Heart left ventricle (tissue), 16 donors: ENCODE measurements at places on chromosomes 16 and 17.

GRCh38 chr16:28058839-28059589 lies 4.5 kb downstream of the GSG1L start:
- DNase-seq: no peak

- DNase-seq: no peak
Observed at GRCh38 chr16:28100810-28101532, 37.5 kb upstream of the GSG1L start.

GRCh38 chr17:4859816-4860625 lies 26.9 kb downstream of the MINK1 start:
- no peak for DNase-seq

- no peak for DNase-seq
Observed at GRCh38 chr17:80631142-80632045, 86.8 kb downstream of the RPTOR start.

GRCh38 chr17:32731556-32732295 lies 145.2 kb downstream of the MYO1D start:
- no peak for DNase-seq

DNA sequence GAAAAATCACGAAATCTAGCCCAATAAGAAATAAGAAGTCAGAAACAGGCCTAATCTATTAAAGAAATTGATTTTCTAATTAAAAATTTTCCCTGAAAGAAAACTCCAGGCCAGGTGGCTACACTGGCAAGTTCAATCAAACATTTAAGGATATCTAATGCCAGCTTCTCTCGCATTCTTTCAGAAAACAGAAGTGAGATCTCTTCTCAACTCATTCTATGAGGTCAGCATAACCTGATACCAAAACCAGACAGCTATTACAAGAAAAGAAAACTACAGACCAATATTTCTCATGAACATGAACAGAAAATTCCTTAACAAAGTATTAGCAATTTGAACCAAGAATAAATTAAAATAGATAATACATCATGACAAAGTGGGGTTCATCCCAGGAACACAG lies 52.4 kb downstream of the AXIN2 start:
- DNase-seq: no peak

DNA sequence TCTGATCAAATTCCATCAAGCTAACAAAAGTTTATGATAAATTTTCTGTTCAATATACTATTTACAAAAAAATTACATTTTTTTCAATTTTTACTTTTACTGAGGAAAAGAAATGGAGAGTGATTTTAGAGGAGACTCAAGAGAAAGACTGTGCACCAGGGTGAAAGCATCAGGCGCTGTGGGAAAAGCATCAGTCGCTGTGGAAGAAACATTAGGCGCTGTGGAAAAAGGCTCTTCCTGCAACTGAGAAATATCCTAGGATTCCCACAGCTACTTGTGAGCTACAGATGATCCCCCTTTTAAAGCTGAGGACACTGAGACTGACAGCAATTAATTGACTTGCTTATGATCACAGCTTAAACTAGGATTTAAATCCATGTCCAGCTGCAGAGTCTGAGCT lies 4.9 kb downstream of the ANKFY1 start:
- no peak for DNase-seq

GRCh38 chr16:84052071-84052622 lies 9.6 kb upstream of the SLC38A8 start:
- peak; percentile 55 for DNase-seq

GRCh38 chr17:4881761-4882555 lies 17.4 kb upstream of the C17orf107 start:
- DNase-seq: peak; percentile 43

DNA sequence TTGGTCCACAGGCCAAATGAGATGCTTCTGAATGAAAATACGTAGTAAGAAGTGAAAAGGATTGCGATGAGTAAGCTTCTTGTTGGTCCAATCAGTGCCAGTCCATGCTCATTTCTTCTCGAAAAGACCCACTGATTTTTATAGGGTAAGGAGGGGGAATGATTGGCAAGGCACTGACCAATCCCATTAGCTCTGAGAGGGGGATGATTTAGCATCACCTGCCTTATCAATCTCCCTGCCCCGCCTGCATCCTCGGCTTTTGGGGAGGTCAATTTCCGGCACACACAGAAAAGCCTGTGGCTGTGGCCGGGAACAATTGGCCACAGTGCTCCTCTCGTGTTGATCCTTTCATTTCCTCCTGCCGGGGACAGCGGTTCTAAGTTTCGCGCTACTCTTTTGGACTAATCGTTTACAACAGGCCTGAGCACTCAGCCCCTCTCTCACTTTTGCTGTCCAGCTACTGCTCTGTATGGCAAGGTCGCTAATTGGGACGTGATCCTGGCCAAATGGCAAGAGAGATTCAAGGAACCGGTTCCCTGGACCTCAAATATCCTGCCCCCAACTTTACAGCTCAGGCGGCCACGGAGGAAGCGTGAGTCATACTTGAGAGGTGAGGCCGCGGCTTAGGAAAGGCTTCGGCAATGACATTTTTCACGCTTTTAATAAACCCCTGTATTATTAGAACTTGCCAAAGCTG lies 43.1 kb downstream of the TBX4 start:
- DNase-seq: no peak

DNA sequence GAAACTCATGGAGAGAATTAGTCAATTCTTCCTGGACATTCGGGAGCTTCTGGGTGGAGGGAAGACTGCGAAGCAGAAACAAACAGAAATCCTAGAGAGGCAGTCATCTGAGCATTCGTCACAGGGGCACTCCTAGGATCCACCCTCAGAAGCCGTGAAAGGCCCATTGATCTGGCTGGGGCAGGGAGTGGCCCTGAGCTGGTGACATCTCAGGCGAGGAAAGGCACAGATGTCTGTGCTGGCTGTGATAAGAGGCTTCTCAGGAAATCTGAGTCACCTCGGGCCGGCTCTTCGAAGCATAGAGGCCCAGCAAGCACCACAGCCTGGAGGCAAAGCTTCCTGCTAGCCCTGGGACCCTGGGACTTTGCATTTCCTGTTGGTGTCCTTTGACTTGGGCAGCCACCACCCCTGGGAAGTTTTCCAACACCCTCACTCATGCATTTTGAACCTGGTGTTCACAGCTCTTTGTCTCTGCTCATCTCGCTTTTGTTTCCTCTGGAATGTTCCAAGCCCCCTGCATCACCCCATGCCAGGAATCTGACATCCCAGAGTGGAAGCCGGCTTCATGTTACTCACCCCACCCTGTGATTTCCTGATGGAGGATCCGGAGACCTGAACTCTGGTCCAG lies 23.3 kb upstream of the CDRT4 start:
- DNase-seq: peak; percentile 50

DNA sequence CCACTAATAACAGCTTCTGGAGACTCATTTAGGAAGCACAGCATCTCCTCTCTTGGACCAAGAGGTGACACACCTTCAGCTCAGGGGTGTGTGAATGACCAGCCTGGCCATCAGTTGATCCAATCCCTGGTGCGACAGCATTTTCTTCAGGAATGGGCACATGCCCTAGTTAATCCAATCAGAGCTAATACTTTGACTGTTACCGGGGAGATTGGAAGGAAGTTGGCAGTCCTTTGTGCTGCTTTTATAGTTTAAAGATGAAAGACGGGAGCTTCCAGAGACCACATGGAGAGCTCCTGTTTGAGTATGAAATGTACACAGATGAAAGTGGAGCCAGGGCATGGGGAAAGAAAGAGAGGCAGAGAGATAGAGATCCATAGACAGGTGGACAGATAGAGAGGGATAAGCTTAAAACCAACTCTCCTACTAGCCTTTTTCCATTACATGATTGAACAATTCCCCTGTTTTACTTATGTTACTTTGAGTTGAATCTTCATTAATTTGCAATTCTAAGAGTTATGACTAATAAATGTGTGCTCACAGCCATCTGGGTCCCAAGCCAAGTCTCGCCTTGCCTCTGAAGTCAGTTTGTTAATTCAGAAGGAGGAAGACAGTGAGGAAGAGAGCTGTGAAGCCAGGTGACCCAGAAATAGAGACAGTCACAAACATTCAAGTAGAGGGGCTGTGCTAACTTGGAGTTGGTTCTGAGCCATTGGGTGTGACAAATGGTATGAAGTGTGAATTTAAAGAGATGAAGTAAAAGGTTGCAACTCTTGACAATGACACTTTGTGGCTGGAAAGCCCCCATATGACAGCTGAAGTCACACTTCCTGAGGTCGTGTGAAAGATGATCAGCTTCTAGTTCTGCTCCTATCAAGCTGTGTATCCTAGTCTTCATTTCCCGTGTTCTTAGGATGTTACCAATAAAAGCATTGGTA lies 120.0 kb upstream of the GOT2 start:
- DNase-seq: no peak

- DNase-seq: no peak
Observed at GRCh38 chr16:70708366-70709246, 22.8 kb upstream of the MTSS2 start.

DNA sequence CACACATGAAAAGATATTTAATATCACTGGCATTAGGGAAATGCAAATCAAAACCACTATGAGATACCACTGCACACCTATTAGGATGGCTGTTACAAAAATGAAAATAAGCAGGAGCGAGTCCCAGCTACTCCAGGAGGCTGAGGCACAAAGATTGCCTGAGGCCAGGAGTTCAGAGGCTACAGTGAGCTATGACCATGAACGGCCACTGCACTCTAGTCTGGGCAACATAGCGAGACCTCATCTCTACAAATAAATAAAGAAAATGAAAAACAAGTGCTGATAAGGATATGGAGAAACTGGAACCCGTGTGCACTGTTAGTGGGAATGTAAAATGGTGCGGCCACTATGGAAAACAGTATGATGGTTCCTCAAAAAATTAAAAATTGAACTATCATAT lies 23.6 kb downstream of the KIFC3 start:
- DNase-seq: no peak

DNA sequence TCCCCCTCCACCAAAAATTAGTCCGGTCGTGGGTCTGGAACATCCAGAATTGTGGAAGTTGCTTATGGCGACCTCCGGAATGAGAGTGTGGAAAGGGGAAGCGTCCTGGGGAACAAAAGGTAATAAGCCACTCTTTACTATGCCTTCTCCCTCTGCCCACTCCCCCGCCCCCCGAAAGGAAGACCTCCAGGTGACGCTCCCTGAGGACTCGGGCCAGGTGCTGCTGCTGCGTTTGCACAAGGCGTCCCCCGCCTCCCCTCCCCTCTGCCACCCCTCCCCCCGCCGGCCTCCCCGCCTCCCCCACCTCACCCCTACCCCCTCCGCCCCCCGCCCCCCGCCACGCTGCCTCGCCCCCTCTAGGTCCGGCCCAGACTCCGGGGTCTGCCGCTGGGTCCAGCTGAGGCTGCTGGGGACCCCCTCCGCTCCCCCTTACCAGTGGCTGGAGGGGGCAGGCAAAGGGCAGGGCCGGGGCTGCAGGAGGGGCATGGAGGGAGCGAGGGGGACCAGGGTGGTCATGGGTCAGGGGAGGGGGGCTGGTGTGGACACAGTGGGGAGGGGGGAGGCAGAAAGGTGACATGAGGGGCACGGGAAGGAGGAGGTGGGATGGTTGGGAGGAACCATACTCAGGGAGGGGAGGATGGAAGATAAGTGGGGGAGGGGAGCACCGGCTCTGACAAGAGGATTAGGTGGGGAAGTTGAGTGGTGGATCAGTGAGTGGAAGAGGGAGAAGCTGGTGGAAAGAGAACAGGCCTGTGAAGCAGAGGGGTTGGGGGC lies 23.6 kb downstream of the ALOX12B start:
- DNase-seq: no peak

DNA sequence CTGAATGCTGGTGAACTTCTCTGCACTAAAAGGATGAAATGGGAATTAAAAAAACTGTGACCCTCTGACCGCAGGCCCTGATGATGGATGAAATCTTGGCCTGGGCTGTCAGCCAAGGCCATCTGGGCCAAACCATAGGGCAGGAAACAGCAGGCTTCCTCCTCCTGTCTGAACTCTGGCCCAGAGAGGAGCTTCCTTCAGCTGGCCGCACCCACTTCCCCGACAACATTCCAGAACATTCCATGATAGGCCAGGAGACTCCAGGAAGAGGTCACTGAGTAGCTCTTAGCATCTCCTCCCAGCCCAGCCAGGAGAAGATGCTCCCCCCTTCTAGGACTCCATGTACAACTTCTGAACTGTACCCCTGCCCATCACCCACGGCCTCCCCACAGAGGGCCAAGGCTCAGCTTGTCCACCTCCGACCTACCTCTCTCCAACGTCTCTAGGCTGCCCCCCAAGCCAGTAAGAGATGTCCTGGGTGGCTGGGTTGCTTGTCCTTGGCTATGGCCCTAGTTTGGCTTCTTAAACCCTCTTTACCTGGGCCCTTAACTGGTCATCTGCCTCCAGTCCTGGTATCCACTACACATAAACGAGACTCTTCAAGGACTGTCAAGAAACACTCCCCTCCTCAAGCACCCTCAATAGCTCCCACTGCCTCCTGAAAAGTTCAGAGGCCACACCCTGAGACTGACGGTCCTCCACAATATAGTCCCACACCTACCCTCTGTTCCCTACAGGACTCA lies 1.7 kb downstream of the RPH3AL start:
- DNase-seq: peak; percentile 91

DNA sequence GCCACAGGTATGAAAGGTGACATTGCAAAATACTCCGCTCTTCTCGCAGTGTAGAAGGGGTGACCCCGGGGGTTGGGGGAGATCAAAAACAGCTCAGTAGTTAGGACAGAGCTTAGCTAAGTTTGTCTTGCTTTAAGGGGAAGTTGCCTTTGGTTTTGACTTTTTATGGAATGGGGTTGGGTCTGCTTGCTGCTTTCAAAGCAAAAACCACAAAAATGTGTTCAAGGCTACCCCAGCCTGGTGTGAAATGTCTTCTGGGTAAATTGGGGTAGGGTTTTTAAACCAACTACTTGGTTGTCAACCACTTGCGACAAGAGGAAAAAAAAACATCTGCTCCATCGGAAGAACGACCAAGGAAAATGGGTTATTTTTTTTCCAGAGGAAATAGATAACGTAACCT lies 6.2 kb downstream of the FUS start:
- no peak for DNase-seq
